ENCODE measurements at places on chromosomes 6 and 20.

GRCh38 chr20:5024982-5025381 is 23.7 kb upstream of the SLC23A2 start:
- DNase-seq, result peak; percentile 25

GRCh38 chr6:24646771-24647170 is 780 bp upstream of the KIAA0319 start:
- DNase-seq, result no peak

- no peak for DNase-seq
Measured at GRCh38 chr20:58001381-58001780, 227.1 kb downstream of the ANKRD60 start.

GRCh38 chr6:39568896-39569295 is 156.3 kb downstream of the KIF6 start:
- DNase-seq, result peak; percentile 3

GRCh38 chr6:105746509-105746908 is 339.6 kb upstream of the PRDM1 start:
- no peak for DNase-seq

DNA sequence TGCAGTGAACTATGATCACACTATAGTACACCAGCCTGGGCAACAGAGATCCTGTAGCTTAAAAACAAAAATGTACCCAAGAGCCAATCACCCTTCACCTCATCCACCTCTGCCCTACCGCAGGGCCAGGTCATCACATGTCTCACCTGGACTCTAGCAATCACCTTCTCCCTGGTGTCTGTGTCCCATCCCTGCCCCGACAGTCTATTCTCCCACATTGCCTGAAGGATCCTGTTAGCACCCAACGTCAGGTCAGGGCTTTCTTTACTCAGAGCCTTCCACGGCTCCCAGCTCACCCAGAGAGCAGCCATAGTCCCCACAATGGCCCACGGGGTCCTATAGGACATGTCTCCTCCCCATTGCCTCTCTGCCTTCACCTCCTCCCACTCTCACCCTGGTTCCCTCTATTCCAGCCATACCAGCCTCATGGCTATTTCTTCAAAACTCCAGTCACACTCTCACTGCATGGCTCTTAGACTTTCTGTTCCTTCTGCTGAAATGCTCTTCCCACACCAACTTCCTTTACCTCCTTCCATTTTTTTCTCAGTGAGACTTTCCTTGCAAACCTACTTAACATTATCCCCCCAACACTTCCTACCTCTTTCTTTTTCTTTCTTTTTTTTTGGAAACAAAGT is 22.5 kb upstream of the ARFGEF2 start:
- DNase-seq, result no peak

DNA sequence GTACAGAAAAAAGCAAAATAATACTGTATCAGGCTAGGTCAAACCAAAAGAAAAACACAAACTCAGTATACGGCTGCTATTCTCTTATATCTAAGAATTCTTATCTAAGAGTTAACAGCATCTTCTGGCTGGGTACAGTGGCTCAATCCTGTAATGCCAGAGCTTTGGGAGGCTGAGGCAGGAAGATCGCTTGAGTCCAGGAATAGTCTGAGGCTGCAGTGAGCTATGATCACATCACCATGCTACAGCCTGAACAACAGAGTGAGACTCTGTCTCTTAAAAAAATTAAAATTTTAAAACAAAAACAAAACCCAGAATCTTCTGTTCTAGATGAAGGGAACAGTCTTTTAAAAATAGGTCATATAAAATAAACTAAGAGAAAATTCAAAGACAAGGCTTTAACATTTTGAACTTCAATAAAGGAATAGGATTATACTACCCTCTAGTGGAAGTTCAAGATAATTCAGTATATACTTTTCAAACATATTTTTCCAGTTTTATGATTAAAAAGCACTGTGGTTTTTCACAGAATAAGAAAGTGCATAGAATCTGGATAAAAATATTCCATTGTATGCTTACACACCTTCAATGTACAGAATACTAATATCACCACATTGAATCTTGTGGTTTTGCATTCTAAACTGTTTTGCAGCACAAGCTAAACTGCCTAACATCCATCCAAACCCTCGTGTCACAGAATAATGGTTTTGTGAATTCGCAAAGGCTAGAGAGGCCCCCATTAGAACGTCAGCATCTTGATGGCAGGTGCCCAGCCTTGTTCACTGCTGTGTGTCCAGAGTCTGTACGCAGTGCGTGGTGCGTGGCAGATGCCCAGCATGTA is 39.3 kb downstream of the DTNBP1 start:
- peak; percentile 37 for DNase-seq

- no peak for DNase-seq
Measured at GRCh38 chr20:26214991-26215390, 518.3 kb upstream of the ZNF337 start.

DNA sequence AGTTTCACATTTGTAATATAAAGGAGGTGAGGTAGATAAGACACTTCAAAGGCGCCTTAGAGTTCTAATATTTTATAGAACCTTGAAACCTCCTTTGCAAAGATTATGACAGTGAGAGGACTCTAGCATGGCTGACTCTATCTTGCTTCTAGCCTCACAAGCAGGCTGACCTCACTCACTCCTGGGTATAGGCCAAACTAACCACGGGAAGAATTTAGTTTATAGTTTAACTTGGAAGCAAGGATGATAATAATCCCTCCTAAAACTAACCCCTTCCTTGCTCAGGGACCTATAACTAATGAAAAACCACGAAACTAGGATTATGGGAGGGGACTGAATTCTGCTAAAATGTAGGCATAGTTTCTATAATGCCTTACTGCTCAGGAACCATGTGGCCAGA is 84.3 kb downstream of the FILIP1 start:
- no peak for DNase-seq

GRCh38 chr6:44188819-44189218 is 27.9 kb upstream of the MYMX start:
- DNase-seq, result no peak

DNA sequence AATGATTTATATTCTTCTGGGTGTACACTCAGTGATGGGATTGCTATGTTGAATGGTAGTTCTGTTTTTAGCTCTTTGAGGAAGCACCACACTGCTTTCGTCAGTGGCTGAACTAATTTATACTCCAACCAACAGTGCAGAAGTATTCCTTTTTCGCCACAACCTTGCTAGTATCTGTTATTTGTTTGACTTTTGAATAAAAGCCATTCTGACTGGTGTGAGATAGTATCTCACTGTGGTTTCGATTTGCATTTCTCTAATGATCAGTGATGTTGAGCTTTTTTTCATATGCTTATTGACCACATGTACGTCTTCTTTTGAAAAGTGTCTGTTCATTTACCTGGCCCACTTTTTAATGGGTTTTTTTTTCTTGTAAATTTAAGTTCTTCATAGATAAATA is 583.8 kb upstream of the ARID1B start:
- DNase-seq, result no peak

DNA sequence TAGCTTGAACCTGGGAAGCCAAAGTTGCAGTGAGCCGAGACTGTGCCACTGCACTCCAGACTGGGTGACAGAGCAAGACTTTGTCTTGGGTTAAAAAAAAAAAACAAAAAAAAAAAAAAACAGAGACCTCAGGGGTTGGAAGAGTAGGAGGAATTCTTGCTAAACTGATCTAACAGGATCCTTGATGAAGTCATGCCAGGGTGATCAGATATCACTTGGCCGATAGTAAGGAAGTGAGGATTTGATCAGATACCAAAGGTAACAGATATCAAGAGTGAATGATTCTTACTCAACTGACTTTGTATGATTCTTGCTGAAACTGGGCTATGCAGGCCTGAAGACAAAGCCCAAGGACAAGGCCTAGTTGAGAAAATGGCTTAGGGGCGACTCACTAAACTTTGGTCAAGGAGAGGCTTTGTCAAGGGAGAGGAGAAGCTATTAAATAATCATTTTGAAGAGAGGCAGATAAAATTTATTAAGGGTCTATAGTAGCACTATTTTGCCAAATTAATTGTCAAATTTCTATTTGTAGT is 624.7 kb downstream of the UTRN start:
- no peak for DNase-seq

- no peak for DNase-seq
Measured at GRCh38 chr6:73534628-73535027, 13.8 kb upstream of the EEF1A1 start.

- DNase-seq, result no peak
Measured at GRCh38 chr6:153831350-153832078, 207.5 kb upstream of the OPRM1 start.

DNA sequence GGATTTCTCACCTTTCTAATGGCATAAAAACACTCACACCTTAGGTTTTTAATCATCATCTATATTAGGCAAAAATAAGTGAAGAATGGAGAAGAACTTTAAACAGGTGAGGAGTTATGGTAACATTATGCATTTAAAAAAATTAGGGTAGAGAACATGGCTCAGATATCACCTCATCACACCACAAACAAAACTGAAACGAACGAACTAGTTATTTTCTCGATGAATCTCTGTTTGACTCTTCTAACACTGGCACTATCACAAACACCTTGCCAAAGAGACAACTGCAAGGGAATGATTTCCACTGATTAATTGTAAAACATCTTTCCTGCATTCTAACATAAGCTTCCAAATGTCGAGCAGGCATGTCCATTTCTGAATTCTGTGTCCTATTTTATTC is 286.1 kb upstream of the GJE1 start:
- no peak for DNase-seq

GRCh38 chr6:44715188-44715587 is 327.7 kb downstream of the CDC5L start:
- no peak for DNase-seq

- no peak for DNase-seq
Measured at GRCh38 chr6:11111769-11112437, 378 bp upstream of the ERVFRD-1 start.

GRCh38 chr6:11242711-11243110 is 10.2 kb upstream of the NEDD9 start:
- DNase-seq, result no peak

- no peak for DNase-seq
Measured at GRCh38 chr6:85124472-85125354, 325.2 kb upstream of the NT5E start.

DNA sequence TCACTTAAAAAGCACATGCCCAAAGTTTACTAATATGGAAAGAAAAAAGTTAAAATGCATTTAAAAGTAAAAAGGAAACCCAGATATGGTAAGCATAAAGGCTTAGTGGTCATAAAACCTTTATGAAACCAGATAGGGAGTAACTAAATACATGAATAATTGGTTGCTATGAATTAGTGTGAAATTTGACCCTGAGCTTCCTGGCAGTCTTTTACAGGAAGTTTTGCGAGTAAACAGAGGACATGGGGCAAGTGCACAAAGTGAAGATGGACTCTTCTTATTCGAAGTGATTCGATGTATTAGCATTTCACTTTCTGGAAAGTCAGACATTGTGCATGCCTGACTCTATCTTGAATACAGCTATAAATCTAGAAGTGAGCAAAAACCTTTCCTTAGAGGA is 90.9 kb upstream of the MLIP start:
- DNase-seq, result peak; percentile 40

DNA sequence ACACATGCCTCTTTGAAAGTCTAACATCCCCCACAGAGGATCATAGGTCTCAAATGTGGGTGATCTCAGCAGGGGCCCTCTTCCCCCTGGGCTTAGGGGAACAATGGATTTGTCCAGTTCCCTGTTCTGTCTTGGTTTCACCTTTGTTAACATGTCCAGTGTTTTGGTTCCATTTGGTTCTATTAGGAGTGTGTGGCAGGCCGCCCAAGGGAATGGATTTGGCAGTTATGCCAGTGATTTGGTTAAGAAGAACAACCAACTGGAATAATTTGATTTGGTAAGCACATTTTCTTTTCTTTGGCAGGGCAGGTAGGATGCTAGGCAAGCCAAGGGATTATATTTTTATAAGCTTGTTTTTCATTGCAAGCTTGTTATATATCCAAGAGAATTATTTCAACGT is 28.5 kb upstream of the ENPP1 start:
- no peak for DNase-seq

DNA sequence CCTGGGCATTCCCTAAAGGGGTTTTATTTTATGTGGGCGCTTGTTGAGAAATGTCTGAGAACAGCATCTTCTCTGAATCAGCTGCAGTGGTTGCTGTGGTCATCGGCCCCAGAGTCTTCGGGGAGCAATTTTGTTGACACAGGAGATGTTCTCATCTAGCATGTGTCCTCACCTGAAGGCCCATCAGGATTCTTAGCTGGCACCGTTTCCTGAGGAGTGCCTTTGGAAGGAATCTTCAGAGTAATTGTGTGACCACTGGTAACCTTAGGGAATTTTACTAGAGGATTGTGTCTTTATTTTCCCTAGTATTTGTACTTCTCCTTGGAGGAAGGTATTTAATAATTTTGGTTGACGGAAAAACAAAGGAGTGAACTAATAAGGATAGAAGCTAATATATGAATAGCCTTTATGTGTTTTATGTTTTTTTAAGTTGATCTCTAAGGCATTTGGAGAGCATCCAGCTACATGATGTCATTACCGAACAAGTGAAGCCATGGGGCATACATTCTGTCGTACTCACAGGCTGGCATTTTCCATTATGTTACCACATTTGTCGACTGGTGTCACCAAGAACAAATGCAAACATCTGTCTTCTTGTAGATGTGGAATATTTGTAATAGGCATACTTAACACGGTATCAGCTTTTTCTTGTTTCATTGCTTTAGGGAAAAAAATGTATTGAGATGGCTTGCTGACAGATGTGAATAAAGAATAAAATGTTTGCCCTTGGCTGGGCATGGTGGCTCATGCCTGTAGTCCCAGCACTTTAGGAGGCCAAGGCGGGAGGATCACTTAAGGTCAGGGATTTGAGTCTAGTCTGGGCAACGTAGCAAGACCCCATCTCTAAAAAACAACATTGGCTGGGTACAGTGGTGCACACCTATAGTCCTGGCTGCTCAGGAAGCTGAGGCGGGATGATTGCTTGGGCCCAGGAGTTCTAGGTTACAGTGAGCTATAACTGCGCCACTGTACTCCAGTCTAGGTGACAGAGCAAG is 41.9 kb downstream of the TULP4 start:
- DNase-seq, result no peak

DNA sequence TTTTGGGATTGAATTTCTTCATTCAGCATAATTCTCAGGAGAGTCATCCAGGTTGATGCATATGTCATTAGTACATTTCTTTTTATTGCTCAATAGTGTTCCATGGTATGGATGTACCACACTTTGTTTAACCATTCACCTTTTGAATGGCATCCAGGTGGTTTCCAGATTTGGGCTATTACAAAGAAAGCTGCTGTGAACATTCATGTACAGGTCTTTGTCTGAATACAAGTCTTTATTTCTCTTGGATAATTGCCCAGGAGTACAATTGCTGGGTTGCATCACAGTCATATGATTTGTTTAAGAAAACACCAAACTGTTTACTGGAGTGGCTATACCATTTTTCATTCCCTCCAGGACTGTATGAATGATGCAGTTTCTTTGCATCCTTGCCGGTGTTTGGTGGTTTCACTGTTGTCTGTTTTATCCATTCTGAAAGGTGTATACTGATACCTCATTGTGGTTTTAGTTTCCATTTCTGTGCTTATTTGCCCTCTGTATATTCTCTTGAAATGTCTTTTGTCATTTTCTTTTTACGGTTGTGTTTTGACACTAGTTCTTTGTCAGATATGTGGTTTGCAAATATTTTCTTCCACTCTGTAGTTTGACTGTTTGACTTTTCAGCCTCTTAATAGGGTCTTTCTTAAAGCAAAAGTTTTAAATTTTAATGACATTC is 8.8 kb downstream of the CDKAL1 start:
- no peak for DNase-seq

- no peak for DNase-seq
Measured at GRCh38 chr6:3916211-3916610, 67.0 kb downstream of the FAM50B start.

GRCh38 chr6:21800948-21801438 is 207.4 kb downstream of the SOX4 start:
- peak; percentile 45 for DNase-seq

- DNase-seq, result no peak
Measured at GRCh38 chr20:46328200-46328882, 20.0 kb upstream of the CDH22 start.

- no peak for DNase-seq
Measured at GRCh38 chr6:90314514-90314913, 17.9 kb upstream of the BACH2 start.
